ENCODE measurements at places on chromosomes 3 and 15.

DNA sequence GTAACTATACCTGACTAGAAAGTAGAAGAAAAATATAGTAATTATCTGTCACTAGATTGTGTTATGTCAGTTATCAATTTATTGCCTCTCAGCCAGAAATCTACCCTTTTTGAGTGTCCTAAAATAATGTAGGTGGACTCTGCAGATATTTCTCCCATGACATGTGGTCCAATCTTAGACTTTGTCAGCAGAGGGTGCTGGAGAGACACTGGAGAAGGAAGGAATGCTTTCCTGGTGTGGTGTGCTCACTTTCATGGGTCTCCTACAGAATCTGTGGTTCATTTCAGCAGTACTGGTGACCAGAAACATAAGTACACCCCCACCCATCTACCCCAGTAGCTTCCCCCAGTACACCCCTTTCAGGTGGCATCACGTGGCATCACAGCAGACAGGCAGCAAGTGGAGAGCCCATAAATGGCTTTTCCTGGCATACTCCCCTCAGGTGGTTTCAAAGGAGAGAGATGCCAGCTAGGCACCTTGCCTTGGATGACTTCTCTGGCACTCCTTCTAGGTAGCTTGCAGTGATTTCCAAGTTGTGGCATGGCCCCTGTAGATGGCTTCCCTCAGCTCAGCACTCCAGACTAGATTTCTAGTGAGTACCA is 114.7 kb downstream of the GADL1 start:
- no peak overlapping the region for H3K27ac ChIP-seq
- no peaks in the 10 kb centered on the region for H3K4me1 ChIP-seq
- H3K27me3 ChIP-seq = peaks cover 7% of the 10 kb centered on the region
- H3K4me3 ChIP-seq = no peak overlapping the region
- H3K36me3 ChIP-seq = no peaks in the 10 kb centered on the region

GRCh38 chr3:68731921-68732320 is 200.4 kb downstream of the TAFA4 start:
- H3K4me3 ChIP-seq = no peak overlapping the region
- no peaks in the 10 kb centered on the region for H3K4me1 ChIP-seq
- H3K36me3 ChIP-seq = no peaks in the 10 kb centered on the region
- H3K27me3 ChIP-seq = no peaks in the 10 kb centered on the region
- H3K27ac ChIP-seq = no peak overlapping the region
- no peak for DNase-seq

GRCh38 chr3:23650371-23651140 is 155.2 kb upstream of the UBE2E1 start:
- no peak overlapping the region for H3K27ac ChIP-seq
- no peak overlapping the region for H3K4me3 ChIP-seq
- peaks cover 14% of the 10 kb centered on the region for H3K4me1 ChIP-seq
- no peaks in the 10 kb centered on the region for H3K36me3 ChIP-seq

- DNase-seq = no peak
- no peaks in the 10 kb centered on the region for H3K36me3 ChIP-seq
- no peaks in the 10 kb centered on the region for H3K4me1 ChIP-seq
- no peak overlapping the region for H3K4me3 ChIP-seq
- H3K27ac ChIP-seq = no peak overlapping the region
- H3K27me3 ChIP-seq = peaks cover 7% of the 10 kb centered on the region
Observed at GRCh38 chr3:64160000-64160695, 65.1 kb downstream of the PRICKLE2 start.
